ENCODE measurements at places on chromosomes 12 and 14. TPM values are rescaled to one million over a fixed set of nuclear protein-coding genes. Genes with fewer than 3 reads are reported as not detected.

DNA sequence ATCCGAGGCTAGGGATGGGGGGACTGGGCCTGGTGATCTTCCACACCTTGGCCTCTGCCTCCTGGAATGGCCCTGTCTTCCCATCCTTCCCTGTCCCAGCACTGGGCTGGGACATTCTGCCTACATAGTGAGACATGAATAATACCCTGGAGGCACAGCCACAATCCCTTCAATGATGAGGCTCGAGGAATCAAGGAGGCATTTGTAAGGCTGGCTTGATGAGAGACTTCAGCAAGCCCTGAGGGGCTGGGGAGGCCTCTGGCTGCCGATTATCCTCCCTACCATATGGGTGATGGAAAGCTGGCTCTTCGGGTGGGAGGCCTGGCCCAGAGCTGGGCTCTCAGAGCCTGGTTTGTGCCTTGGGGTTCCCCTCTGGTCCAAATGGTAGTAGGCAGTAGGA is 92.5 kb downstream of the CALM1 start:
- DNase-seq: no peak

DNA sequence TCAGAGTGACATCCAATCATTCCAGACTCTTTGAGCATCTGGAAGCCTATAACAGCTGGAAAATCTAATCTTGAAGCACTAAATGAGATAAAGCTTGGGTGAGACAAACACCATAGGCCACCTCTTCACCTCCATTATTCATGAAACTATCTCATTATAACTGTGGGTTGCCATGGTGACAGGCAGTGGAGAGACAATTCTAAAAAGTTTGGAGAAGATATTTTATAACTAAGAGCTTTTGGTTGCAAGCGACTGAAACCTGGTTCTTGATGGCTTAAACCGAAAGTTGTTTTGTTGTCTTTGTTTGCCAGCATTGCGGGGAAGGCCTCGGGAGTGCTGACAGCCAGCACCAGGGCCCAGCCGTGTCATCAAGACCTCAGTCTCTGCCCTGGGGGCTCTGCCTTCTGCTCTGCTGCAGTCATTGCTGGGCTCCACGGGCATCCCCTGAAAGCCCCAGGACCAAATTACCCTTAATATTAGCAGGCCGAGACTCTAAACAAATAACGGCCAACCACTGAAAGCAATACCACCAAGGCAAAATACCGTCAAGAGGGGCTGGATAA is 353.6 kb upstream of the SFSWAP start:
- DNase-seq: no peak

Gene IFNG-AS1
- not detected for total RNA-seq

GRCh38 chr14:92596331-92596907 is 82.8 kb downstream of the RIN3 start:
- no peak for DNase-seq

DNA sequence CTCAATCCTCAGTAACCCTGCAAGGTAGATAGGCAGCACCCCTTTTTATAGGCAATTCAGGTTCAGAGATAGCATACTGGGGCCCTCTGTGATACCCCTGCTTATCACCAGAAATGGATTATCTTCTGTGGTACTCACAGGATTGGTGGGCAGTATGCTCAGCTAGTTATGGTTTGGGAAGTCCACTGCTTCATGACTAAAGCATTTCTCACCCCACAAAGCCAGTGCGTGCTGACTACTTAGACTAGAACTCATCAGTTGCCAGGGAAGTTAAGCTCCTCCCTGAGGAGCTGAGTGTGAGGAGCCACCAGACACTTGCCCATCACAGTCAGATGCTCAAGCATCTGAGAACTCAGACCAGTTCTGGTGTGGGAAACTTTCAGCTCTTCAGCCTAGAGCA is 76.3 kb downstream of the SCAF11 start:
- no peak for DNase-seq

Gene TAMALIN
- 19.0 TPM for total RNA-seq

GRCh38 chr12:39626033-39626814 is 6.6 kb upstream of the ABCD2 start:
- DNase-seq: no peak

GRCh38 chr12:131457331-131458047 is 253.4 kb upstream of the SFSWAP start:
- DNase-seq: no peak

Gene IFI27
- 291 TPM for total RNA-seq

Gene AKAP3
- total RNA-seq: 3.6 TPM

All from omental fat pad (tissue), 4 donors.